Right atrium auricular region (tissue), 2 donors: ENCODE measurements at places on chromosomes 12 and 14. TPM values are rescaled to one million over a fixed set of nuclear protein-coding genes. Genes with fewer than 3 reads are reported as not detected.

DNA sequence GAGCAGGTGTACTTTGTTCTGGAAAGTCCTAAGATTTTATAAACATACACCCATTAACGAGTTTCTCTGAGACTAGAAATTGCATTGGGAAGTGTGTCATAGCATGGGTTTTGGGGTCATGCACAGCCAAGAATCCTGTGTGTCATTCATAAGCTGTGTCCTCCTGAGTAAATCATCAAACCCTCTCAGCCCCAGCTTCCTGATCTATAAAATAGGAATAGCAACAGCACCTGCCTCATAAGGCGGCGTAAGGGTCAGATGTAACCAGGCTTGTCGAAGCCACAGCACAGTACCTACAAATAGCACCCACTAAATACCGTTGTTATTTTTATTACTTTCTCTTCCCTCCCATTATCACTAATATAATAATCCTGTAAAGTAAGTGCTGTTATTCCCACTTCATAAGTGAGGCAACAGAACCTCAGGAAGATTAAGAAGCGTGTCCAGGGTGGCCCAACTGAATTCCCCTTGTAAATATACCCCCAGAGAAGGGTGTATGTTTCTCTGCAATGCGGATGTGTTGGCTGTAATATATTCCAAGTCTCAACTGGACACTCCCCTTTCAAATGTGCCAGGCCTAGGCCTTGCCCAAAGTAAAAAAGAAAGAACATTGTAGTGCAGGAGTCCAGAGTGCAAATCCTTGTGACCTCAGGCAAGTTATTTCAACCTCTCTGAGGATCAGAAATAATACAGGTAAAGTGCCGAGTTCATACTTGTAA is 188.3 kb upstream of the BCL2L14 start:
- DNase-seq, result no peak

DNA sequence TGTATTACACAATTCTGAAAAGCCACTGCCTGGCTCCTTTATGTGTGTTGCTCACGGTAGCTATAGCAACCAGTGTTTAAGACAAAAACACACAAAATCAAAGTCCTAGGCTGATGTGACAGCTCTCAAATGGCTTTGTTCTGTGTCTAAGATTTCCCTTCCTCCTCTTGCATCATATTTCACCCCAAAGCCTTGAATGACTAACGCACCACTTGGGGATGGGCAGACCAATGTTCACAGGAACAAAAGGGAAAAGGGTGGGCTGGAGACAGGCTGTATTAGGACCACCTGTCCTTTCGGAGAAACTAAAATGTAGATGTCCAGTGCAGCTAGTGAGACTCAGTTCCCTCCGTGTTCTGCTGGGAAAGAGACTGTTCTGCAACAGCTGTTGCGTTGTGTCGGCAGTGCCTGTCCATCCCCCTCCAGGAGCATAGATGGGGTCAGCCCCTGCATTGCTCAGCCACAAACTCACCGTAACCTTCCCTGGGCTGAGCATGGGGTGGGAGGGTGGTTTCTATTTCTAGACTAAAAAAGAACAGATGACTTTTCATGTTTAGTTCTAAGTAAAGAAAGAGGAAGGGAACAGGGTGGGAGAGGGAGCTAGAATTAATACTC is 26.8 kb upstream of the DAAM1 start:
- peak; percentile 66 for DNase-seq

GRCh38 chr14:35406506-35407305 is 2.2 kb upstream of the NFKBIA start:
- no peak for DNase-seq

DNA sequence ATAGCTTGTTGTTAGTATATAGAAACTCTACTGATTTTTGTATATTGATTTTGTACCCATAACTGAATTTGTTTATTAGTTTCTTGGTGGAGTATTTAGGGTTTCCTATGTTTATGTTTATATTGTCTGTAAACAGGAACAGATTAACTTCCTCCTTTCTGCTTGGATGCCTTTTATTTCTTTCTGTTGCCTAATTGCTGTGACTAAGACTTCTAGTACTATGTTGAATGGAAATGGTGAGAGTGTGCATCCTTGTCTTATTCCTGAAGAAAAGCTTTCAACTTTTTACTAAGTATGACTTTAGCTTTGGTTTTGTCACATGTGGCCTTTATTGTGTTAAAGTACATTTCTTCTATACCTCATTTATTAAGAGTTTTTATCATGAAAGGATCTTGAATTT is 20.9 kb downstream of the FBXW8 start:
- no peak for DNase-seq

- no peak for DNase-seq
Observed at GRCh38 chr12:100995201-100995600, 200.6 kb downstream of the ANO4 start.

GRCh38 chr14:34749408-34749807 is 35.0 kb upstream of the CFL2 start:
- DNase-seq, result no peak

DNA sequence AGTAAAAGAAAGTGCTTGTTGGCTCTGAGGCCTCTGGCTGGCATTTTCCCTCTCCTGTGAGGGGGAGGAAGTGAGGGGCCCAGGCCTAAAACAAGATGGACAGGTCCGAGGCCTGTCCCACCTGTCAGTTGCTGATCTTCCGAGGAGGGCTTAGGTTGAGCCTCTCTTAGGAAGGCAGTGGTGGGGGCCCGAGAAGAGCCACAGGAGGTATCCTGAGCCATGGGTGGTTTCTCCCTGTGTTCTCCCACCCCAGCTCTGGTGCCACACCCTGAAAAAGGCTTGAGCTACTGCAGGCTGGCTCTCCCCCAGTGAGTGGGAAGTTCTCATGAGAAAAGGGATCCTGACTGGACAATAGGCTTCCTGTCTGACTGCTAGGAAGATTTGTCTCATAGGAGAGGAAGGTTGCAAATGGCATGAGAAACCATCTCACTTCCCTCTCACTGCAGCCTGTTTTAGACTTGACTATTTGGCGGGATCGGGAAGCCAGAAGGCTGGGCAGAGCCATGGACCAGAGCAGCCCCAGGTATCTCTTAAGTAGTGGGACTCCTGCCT is 72.1 kb upstream of the SRSF5 start:
- DNase-seq, result no peak

DNA sequence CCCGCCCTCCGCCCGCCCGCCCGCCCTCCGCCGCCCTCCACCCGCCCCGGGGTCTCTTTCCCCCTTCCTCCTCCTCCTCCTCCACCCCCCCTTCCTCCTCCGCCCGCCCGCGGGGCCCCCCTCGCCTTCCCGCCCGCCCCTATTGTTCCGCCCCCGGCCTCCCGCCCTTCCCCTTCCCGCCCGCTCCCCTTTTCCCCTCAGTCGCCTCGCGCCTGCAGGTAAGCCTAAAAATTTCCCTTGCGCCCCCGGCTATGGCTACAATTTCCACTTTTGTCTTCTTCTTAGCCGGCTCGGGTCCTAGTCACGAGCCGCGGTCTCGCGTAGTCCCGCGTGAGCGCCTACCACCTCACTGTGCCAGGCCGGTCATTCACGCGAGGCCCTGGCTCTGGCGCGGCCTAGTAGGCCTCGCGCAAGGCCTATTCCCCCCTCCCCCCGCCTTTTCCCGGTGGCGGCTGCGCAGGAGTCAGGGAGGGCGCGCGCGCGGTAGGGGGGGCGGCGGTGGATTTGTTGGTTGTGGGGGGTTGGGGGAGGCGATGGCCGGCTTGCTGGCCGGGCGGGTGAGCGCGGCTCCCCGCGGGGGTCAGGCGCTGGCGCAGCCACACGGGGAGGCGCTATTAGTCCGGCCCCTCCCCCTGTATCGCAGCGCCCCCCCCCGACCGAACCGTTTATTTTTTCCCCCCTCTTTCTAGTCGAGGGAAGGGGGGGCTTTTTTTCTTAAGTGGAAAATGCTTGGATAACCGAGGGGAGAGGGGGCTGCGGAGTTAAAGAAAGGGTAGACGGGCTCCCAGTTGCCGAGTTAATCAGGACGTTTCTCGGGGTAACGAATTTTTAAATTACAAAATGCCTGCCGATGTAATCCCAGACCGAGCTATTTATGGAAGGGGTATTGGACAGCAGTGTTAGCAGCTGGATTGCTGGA is 516 bp downstream of the PCBP2 start:
- DNase-seq, result peak; percentile 85

- DNase-seq, result no peak
Observed at GRCh38 chr12:94616203-94616729, 34.1 kb downstream of the TMCC3 start.

The KRT83 gene
- not detected for total RNA-seq

The GOLT1B gene
- 15.5 TPM for total RNA-seq

The CLEC9A gene
- total RNA-seq, result not detected

The TC2N gene
- total RNA-seq, result 12.5 TPM

The TAS2R42 gene
- not detected for total RNA-seq
